ENCODE measurements at places on chromosomes 2 and 18. TPM values are rescaled to one million over a fixed set of nuclear protein-coding genes. Genes with fewer than 3 reads are reported as not detected.

REG1A gene
- total RNA-seq = not detected

SERPINB12 gene
- total RNA-seq = not detected

CABLES1 gene
- 3.8 TPM for total RNA-seq

GRCh38 chr18:32469190-32469651, 1.5 kb downstream of the GAREM1 start:
- peak; percentile 28 for DNase-seq

GATA6 gene
- total RNA-seq = not detected

- no peak for DNase-seq
These were observed 237.1 kb downstream of the BCL2 start for GRCh38 chr18:63082366-63083019.

DNA sequence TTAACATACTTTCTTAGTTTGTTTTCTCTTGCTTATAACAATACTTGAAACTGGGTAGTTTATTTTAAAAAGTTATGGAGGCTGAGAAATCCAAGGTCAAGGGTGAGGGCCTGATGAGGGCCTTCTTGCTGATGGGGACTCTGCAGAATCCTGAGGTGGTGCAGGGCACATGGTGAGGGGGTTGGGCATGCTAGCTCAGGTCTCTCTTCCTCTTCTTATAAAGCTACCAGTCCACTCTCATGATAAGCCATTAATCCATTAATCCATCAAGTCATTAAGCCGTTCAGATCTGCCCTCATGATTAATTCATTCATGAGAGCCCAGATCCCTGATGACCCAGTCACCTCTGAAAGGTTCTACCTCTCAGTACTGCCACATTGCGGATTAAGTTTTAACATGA, 21.4 kb downstream of the ALMS1 start:
- DNase-seq = no peak

DNA sequence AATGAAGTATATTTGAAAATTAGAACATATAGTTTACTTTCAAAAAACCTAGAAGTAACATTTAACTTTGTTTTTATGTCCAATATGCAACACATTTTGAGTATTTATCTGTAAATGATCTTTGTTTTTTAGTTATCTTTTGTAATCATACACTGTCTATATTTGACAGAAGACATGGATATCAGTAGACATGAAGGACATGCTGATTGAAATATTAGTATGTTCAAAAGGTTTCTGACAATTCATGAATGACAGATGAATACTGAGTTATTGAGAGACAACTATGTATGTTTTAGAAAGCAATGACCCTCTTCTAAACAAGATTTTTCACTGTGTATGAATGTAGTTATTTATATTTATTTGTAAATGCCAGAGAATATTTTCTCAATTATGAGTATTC, 215.6 kb upstream of the TMEFF2 start:
- DNase-seq = no peak

SIX3 gene
- total RNA-seq = not detected

DNA sequence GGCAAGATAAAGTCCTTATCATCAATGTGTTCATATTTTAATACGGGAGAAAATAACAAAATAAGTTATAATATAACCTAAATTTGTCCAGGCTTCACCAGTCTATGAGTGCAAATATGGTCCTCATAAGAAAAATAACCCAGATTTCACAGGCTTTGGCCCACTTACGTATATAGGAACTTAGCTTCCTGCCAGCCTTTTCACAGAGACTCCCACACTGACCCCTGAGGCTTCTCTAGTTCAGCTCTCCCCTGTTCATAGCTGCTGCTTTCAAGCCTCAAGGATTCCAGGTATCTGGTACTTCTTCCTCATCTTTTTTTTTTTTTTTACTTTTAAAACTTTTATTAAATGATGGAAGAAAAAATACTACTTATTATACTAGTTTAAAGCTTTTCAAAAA, 74.9 kb upstream of the PELI1 start:
- no peak for DNase-seq

- no peak for DNase-seq
These were observed 224.1 kb upstream of the PXDN start for GRCh38 chr2:1968209-1968987.

G6PC2 gene
- not detected for total RNA-seq

DNA sequence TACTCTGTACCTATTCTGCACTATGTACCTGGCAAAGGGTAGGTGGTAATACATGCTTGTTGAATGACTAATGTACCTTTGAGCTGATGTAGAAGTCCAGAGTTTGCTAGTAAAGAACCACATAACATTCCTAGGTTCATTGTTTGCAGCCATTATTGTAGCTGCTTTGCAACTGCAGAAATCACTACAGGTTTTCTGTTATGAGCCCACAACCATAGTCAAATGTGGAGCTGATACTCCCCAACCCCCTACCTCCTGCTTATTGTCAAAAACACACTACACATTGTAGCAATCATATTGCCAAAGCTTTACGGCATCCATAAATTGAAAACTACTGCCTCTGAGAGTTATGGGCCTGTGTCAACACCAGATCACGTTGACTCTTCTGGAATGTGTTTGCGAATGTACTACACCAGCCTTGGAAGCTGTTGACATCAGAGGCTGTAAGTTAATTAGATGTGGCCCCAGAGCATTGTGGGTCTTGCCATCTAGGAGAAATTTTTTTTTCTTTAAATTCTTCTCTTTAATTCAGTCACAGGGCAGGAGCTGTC, 187.0 kb downstream of the AGPS start:
- DNase-seq = no peak

- DNase-seq = no peak
These were observed 44.9 kb downstream of the ANKMY1 start for GRCh38 chr2:240512666-240513535.

DNA sequence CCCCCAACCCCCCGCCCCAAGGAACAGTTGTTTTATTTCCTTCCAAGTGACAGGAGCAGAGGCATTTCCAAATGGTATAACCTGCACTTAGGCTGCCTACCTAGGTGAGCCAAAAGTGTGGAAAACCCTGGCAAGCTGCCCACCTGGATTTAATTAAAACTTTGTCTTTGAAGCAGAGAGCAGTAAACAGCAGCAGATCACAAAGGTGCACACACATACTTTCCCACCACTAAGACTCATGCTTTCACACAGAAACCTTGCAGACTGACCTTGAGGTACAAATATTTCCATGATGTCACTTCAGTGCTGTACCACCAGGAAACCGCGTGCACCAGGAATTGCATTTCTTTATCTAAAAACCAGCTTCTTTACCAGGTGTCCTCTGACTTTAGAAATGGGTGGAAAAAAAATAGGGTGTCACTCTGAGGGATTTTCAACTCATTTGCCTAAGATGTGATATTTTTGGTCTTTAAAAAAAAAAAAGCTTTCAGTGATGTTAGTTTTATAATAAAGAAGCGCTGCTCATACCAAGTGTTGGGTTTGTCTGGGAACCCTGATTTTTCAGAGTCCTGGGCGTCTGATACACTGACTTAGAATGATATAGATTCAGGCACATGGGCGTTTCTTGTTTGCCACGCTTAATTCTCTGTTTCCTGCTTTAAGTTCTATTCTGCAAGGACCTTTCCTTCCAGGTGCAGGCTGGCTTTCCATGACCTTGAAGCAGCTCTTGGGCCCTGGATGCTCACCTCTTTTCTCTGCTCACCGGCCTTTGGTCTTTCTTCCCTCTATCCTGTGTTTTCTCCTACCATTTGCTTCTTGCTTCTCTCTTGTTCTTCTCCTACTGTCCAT, 70.7 kb upstream of the BCL2L11 start:
- peak; percentile 53 for DNase-seq

DNA sequence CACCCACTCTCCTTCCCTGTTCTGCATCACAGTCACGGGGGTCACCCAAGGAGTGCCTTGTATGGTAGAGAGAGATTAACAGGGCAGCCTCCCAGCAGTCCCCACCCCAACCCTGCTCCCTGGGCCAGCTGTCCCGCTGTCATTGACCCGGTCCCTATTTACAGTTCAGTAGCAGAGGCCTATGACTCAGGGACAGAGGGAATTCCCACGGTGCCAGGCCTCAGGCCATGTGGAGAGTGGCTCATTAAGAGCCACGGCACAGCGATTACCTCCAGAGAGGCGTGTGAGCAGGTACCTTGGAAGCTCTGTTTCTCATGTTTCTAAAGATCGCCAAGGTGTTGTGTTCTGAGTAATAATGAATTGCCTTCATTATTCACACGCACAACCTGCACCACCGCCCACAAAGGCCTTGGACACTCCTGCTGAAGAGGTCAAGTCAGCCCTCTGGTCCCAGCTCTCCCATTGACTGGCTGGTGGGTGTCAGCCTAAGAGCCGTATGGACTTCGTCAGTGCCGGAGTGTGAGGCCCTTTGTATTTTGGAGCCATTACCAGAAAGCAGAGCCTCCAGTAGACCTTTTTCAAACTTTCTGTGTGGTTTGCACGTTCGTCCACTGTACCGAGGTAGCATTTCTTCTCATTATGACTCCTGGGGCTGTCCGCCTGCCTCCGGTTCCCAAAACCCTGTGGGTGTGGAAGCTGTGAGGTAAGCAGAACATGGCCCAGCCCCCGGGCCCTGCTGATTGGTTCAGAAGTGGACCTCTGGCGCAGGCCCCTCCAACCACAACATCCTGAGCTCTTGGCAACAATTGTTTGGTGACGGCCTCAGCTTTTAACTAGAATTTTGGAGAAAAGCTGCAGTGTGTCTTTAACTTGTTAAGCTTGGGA, 47.0 kb downstream of the SERTAD2 start:
- peak; percentile 95 for DNase-seq

RESP18 gene
- total RNA-seq = not detected

BUB1 gene
- total RNA-seq = 93.5 TPM

CLEC4F gene
- total RNA-seq = not detected

- no peak for DNase-seq
These were observed 50.3 kb downstream of the HK2 start for GRCh38 chr2:74884118-74884762.

ACKR3 gene
- total RNA-seq = 2.4 TPM

DNA sequence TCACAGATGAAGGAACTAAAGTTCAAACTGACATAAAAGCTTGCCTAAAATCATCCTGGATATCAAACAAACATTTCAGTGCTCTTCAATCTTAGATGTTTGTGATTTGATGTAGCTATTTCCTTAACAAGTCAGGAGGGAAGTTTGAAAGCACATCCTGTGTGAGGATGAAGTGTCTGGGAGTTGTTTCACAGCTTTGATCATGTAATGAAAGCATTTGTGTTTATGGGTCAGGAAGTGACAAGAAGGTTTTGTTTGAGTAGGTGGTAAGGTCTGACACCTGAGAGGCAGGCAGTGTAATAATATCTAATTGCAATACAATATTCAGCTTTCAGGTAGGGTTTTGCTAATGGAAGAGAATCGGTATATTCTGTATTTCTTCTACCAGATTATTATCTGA, 26.0 kb upstream of the CSRNP3 start:
- no peak for DNase-seq

DNA sequence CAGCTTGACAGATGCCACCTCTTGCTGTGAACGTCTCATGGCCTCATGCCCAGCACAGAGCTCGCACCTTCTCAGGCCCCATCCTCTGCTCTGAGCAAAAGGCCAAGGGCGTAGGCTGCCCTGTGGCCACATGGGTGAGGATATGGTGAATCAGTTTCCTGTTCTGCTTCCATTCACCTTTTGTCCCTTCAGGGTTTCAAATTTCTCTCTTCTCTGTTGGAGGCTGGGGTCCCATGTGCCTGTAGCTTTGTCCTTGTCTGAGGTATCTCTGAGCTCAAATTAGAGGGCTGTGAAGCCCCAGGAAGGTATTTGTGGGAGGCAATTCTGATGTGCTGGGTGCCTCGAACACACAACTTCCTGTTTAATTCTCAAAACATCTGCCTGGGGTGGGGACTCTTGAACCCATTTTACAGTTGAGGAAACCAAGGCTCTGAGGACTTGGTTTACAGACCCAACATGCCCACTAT, 29.0 kb downstream of the ZAP70 start:
- peak; percentile 50 for DNase-seq

LCT gene
- total RNA-seq = 0.16 TPM
